Uterus (tissue), 4 donors: ENCODE measurements at places on chromosomes 1 and 21. TPM values are rescaled to one million over a fixed set of nuclear protein-coding genes. Genes with fewer than 3 reads are reported as not detected.

Gene LRIF1
- total RNA-seq, result 2.6 TPM

Gene ZSCAN20
- 16.0 TPM for total RNA-seq

DNA sequence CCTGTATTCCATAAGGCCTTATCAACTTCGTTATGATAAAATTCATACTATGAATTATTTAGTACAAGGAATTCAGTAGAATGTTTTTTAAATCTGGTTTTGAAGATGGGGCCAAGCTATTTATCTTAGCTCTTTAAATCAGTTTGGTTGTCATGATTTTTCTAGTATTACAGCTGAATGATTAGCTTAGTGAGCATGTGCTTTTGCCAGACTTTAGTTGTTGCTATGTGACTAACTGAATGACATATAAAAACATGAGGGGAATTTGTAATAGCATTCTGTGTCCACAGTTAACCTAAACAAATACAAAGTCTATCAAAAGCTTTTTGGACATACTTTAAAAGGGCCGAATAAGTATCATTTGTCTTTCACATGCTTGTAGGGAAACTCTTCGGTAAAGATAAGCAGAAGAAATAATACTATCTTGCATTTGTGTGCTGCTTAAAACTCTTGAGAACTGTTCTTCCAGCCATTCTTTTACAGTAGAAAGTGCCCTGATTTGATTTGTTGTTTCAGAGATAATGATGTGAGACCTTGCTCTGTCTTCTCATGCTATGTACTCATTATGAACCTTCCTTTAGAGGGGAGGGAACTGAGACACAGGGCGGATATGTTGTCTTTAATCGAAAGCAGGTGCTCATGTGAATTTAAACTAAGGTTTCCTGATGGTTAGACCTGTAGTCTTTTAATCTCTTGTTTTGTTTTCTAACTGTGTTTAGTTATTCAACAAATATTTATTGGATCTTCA, 18.8 kb downstream of the NEK7 start:
- no peaks in the 10 kb centered on the region for H3K27me3 ChIP-seq
- no peak for DNase-seq
- H3K4me1 ChIP-seq, result peaks cover 3% of the 10 kb centered on the region

DNA sequence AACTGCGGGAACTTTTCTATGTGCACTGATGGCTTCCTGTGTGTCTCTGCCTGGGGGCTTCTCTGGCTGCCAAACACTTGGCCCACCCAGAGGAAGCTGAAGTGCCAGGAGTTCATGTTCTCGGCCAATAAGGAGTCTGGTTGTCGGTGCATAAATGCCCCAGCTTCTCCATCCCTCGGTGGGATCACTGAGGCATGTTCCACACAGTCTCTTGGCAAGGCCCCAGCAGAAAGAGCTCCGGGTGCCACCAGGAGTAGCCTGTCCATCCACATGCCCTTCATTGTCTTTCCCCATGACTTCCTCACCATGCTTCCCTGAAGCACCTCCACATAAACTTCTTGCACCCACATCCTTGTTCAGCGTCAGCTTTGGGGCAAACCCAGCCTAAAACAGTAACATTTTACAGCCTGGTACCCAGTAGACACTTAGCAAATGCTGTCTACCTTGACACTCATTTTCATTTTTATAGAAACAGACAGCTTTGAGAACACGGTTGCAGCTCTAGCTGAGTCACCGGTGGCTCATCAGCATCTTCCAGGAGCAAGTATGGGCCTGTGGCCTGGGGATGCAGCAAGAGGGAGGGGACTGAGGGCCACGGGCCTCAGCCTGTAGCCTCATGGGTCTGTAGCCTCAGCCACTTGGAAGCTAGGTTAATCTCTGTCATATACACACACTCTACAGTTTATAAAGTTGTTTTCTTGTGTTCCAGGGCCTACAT, 14.8 kb upstream of the CDCP2 start:
- no peaks in the 10 kb centered on the region for H3K36me3 ChIP-seq
- no peak for DNase-seq
- no peak overlapping the region for H3K4me3 ChIP-seq
- no peaks in the 10 kb centered on the region for H3K4me1 ChIP-seq

DNA sequence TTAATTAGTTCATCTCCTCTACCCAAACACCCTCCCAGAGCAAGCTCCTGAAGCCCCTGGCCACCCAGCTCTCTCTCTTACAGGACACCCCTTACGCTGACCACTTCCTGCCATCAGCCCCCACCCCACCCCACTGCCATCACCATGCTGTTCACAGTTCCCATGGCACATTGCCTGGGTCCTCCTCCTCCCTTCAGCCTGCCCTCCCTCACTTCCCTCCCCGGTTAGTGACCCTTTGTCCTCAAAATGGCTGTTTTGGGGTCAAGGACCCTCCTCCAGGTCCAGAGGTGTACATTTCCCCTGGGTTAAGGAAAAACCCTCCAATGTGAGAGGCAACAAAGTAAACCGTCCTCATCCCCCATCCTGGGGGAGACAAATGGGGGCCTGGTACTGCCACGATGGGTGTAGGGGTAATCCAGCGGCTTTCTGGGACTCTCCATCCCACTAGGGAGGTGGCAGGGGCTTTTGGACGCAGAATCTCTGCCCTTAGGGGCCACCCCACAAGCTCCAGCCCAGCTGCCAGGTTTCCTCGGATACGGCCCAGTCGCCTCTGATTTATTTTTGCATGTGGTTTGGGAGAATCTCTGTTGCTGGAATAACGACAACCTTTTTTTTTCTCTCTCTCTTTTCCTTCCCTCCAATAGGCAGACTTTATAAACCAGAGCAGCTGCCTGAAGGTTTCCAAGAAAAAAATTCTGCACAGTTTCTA, 8.5 kb downstream of the CAMK2N1 start:
- H3K27ac ChIP-seq, result peak overlapping the region; percentile 39
- peaks cover 11% of the 10 kb centered on the region for H3K4me1 ChIP-seq
- H3K27me3 ChIP-seq, result no peaks in the 10 kb centered on the region
- H3K4me3 ChIP-seq, result no peak overlapping the region

DNA sequence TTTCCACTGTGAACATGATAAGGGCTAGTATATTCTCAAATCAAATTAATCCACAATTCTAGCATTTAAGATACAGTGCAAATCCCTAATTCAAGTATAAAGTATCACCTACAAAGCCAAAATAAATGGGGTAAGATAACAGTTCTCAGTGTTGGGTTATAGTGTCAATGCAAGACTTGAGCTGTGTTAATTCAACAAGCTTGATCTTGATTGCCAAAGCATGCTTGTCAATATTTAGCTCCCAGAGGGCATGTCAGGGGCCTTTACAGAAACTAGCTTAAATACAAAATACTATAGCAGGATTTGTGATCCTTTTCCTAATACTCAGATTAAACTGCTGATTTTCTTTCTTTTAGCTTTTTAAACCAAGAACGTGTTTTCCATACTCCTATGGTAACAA, 541.3 kb downstream of the PTBP2 start:
- H3K36me3 ChIP-seq, result no peaks in the 10 kb centered on the region
- H3K27me3 ChIP-seq, result no peaks in the 10 kb centered on the region
- no peak overlapping the region for H3K27ac ChIP-seq
- no peak overlapping the region for H3K4me3 ChIP-seq
- DNase-seq, result no peak

Gene CFHR1
- total RNA-seq, result not detected

Gene PCP4
- total RNA-seq, result 35.9 TPM

DNA sequence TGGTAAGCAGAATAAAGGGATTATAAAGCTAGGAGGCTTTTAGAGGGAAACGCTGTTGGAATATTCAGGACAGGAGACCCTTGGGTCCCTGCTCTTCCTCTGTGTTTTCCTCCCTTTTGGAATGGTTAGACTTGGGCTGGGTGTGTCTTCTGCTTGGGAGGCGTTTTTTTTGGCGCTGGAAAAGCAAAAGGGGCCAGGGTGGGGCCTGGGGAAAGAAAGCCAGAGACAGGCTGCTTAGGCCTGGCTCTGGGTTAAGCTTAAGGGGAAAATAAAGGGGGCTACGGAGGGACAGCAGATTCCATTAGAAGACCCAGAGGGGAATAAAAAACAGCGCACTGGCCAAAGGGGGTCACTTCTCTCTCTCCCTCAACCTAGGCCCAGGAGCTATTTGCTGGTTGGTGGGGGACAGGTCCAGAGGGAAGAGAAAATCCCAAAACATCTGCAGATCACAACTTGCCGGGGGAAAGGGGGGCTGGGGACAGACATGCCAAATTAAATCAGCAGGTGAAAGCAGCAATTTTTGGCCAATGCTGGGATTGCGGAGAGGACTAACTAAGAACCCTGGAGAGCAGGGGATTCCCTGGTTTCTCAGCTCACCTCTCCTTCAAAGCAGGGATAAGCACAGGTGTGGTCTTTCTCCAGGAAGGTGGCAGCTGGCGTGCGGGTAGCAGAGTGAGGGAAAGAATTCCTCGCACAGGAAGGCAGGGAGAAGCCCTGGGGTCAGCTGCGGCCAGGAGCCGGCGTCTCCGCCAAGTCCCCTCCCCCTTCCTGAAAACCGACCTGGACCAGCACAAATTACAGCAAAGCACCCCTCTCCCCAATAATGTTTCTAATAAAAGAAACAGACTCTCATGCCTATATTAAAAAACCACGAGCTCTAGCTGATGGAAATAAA, 82.2 kb upstream of the AK4 start:
- DNase-seq, result peak; percentile 31
- peak overlapping the region; percentile 100 for H3K27ac ChIP-seq
- H3K4me3 ChIP-seq, result peak overlapping the region; percentile 92
- H3K4me1 ChIP-seq, result no peaks in the 10 kb centered on the region

Gene DONSON
- 19.8 TPM for total RNA-seq

- no peaks in the 10 kb centered on the region for H3K27me3 ChIP-seq
- no peak for DNase-seq
- H3K4me1 ChIP-seq, result no peaks in the 10 kb centered on the region
- H3K27ac ChIP-seq, result no peak within 1 kb of the TSS
- no peaks in the 10 kb centered on the region for H3K36me3 ChIP-seq
These were observed at the start of gene KCNJ15 for GRCh38 chr21:38256599-38257302. TSS of gene KCNJ15 (plus strand) at chr21:38256991. CDS start at chr21:38299262, 42,271 bp downstream.

Gene CD55
- 76.2 TPM for total RNA-seq

Gene SPATA1
- total RNA-seq, result 3.5 TPM

Gene ALPL
- total RNA-seq, result 6.4 TPM

Gene WNT4
- total RNA-seq, result 11.5 TPM

- no peak for DNase-seq
- no peaks in the 10 kb centered on the region for H3K27me3 ChIP-seq
- H3K4me3 ChIP-seq, result no peak overlapping the region
- H3K36me3 ChIP-seq, result no peaks in the 10 kb centered on the region
These were observed 19.0 kb upstream of the C1orf174 start for GRCh38 chr1:3918966-3919611.

DNA sequence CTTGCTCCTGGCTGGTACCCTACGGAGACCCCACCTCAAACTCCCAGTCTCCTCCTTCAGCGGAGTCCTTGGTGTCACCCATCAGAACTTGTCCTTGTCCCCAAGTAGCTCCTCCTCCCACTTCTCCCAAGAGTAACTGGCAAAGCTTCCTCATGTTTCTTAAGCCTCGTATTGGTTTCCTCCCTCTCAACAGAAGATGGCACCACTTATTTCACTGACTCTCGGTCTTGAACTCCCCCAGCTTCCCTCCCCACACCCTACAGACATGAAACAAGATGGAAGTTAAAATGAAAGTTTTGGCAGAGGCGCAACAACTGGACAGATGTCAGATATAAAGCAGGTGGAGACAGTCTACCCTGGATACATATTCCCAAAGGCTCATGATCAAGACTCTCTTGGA, 13.4 kb downstream of the RAB7B start:
- no peak for DNase-seq
- H3K4me1 ChIP-seq, result no peaks in the 10 kb centered on the region
- H3K27me3 ChIP-seq, result no peaks in the 10 kb centered on the region
- H3K36me3 ChIP-seq, result no peaks in the 10 kb centered on the region
- H3K4me3 ChIP-seq, result no peak overlapping the region
- no peak overlapping the region for H3K27ac ChIP-seq

DNA sequence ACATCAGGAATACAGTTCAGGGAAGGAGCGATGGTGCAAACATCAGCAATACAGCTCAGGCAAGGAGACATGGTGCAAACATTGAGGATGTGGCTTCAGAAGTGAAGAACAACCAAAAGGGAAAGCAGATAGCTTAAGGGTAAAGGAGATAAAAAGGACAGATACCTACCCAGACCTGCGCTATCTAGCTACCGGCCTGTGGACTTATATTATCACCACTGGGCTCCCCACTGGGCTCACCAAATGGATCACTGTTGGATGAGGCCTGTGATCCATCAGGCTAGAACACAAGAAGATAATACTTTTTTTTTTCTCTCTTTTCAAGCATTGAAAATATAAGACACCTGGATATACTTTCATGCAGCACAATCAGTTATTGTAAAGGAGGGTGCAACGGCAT, 44.7 kb upstream of the C8B start:
- no peaks in the 10 kb centered on the region for H3K4me1 ChIP-seq
- H3K4me3 ChIP-seq, result no peak overlapping the region
- no peaks in the 10 kb centered on the region for H3K27me3 ChIP-seq
- no peaks in the 10 kb centered on the region for H3K36me3 ChIP-seq
- no peak for DNase-seq

Gene REN
- total RNA-seq, result 9.4 TPM

Gene DIRAS3
- not detected for total RNA-seq

DNA sequence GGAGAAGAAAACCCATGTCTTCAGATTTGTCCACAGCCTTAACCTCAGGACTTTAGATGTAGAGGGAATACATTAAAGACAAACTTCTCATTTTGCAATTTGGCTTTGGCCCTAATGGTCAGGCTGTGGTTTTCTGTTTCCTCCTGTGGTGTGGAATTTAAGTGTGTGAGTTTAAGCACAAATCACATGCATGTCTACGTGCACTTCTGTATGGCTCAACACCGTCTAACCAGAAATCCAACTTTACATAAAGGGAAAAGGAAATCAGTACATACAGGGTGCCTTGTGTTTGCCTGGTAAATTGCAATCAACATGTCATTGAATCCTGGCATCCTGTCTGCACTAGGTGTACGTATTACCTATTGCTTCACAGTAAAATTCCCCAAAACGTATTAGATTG, 1.2 kb upstream of the ZNF124 start:
- H3K4me1 ChIP-seq, result no peaks in the 10 kb centered on the region
- H3K27ac ChIP-seq, result no peak overlapping the region
- no peaks in the 10 kb centered on the region for H3K27me3 ChIP-seq
- H3K4me3 ChIP-seq, result no peak overlapping the region

- no peak overlapping the region for H3K27ac ChIP-seq
- H3K27me3 ChIP-seq, result no peaks in the 10 kb centered on the region
- H3K4me3 ChIP-seq, result no peak overlapping the region
- DNase-seq, result no peak
- H3K36me3 ChIP-seq, result no peaks in the 10 kb centered on the region
These were observed 162.4 kb downstream of the ZSCAN20 start for GRCh38 chr1:33634806-33635205.

Gene ANGPTL7
- total RNA-seq, result not detected

Gene PADI6
- total RNA-seq, result not detected
